ENCODE measurements at places on chromosomes 2 and 18. TPM values are rescaled to one million over a fixed set of nuclear protein-coding genes. Genes with fewer than 3 reads are reported as not detected.
A peak's percentile ranks its signal among the peaks of the same experiment; 100 is the strongest.

The ATP8B1 gene
- total RNA-seq: 136 TPM

The LONRF2 gene
- 0.54 TPM for total RNA-seq

The GAREM1 gene
- total RNA-seq: 2.3 TPM

The DHX57 gene
- total RNA-seq: 24.4 TPM

The ASAP2 gene
- 26.9 TPM for total RNA-seq

The DYNAP gene
- not detected for total RNA-seq

- peak; percentile 98 for DNase-seq
Observed at GRCh38 chr18:23719634-23720201, 30.5 kb downstream of the LAMA3 start.

GRCh38 chr2:214077727-214078126 is 333.1 kb upstream of the VWC2L start:
- DNase-seq: no peak

DNA sequence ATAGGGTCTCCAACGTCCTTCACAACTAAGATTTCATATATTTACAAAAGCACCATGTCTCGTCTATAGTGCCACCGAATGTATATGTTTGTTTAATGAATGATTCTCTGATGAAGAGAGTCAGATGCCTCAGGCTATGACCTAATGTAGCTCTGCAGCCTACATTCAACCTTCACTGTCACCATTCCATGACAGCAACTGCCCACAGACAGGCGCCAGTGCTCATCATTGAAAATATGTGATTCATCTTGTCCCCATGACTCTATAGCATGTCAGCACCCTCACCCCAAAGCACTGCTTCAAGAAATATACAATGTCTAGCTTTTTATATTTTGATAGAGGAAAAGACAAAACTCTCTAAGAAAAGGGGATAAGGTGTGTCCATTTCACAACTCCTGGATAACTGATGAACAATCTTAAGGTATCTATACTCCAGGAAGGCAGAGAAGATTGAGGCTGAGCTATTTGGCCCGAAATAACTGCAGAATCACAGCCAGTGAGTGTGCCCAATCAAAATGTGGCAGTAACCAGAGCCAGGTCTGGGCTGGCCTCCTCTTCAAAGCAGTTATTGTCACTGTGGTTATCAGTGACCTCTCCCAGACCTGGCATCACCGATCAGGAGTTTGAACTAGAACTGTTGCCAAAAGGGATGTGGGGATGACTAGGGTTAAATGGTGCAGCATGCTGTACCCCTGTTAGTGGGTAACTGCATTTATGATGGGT is 246.6 kb downstream of the SETBP1 start:
- no peak for DNase-seq

DNA sequence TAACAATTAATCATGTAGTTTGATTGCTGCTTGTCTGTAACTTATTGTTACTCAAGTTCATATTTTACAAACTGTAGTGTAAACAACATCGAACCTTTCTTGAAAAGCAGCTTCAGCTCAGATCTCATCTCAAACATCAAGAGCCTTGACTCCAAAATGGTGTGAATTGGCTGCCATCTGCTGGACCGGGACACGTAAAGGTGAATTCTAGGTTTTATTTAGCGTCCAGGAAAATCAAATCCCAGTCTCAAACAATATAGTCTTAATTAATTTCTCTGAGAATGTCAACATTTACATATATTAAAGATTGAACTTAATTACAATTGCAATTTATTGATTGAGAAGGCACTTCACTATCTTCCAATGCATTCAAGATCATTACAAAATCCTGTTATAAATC is 453.0 kb downstream of the GALR1 start:
- peak; percentile 2 for DNase-seq

DNA sequence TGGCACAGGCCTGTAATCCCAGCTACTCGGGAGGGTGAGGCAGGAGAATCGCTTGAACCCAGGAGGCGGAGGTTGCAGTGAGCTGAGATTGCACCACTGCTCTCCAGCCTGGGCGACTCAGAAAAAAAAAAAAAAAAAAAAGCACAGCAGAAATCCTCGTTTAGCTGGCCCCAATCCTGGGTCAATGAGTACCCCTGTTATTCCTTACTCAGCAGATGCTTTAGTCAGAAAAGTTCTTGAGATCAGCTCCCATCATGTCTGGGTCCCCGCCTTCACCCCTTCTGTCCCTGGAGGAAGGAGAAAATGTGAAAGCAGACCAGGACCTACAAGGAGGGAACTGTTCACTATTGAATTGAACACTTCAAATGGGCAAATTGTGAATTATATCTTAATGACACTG is 16.4 kb upstream of the KCNG3 start:
- no peak for DNase-seq

- DNase-seq: peak; percentile 60
Observed at GRCh38 chr2:61905372-61906185, at the start of gene COMMD1. Gene COMMD1 (plus strand): TSS chr2:61905674. CDS start chr2:61905679, 5 bp downstream.

DNA sequence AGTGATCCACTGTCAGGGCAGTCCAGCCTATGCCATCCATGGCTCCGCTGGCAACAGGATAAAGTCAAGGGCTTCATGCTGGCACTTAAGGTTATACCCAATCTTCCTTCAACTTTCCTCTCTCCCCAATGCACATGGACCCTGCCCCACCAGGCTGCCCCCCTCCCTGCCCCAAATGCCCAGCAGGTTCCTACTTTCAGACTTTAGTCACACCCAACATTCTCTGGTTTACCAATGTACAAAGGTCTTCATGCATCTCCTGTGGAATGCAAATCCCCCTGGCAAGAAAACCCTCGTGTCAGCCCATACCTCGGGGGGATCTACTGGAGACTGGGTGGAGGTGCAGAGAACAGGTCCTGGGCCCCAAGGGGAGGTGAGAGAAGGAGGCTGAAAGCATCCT is 59.3 kb downstream of the MCFD2 start:
- DNase-seq: no peak

DNA sequence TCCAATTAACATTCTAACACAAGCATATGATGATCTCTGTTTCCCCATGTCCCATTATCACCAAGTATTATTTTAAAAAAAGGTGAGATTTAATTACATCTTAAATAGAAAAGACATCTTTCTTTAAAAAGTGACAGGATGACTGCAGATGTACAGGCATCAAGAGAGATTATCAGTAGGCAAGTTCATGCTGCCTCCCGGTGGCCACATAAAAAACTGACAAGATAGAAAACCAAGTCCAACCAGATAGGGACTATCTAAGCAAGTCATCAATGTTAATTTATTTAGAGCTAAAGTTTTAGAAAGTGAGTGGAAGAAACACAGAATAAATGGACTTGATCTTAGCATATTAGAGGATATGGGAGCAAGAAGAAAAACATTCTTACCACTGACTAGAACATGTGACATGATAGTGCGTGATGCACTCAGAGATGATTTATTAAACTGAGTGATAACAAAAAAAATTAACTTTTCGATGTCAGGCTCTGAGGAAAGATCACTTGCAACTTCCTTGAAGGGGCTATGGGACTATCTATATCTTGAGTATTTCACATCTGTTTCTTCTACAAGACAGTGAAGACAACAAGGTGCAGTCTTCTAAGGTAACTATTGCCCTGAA is 5.4 kb upstream of the TDRD15 start:
- DNase-seq: peak; percentile 14

DNA sequence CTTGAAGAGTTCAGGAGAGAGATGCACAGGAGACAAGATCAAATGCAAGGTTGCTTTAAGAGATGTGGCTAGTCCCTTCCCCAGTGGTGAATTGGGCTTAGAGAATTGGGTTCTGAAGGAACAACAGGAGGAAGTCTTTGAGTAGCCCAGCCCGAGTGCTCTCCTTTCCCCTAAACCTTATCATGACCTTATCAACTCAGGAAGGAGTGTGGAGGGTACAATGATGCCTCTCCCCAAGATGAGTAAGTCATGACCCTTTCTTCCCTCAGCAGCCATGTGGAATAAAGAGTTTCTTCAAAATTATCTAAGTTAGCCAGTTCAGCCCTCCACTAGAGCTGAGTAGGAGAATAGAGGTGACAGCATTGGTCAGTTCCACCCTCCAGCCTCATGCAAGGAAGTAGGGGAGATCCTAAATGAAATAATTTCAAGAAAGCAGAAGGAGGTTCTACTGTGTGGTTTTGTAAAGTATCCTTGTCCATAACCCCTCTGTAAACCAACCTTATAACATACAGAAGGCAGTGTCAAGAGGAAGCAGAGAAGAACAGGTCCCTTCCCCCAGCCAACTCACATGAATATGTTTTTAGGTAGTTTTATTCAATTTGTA is 88.4 kb downstream of the ARHGAP15 start:
- DNase-seq: no peak

DNA sequence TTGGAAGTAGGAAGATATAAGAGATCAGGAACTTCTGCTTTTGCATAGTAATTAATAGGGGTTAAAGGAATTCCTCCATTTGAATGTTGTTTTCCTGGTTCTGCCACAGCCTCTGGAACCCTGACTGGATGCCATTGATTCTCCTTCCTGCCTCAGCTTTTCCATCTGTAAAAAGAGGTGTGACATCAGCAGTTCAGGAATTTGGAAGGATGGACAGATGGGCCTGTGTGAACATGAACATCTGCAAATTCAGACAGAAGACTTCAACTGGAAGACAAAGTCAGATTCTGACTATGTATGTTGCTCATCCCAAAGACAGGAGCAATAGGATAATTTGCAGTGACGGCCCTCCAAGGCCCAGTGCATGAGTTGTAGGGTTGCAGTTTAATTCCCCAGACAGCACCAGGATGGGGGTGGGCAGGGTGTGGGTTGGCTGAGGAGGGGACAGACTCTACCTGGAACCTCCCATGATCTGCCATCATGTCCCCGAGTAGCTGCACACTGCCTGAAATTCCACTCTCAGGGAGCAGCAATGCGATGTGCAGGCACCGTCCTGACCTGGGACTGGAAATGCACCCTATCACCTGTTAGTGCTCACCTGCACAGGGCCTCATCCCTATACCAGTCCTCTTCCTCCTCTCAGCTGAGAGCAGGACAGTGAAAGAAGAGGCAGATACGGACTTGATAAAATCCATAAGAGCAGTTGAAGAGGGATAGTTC is 98.9 kb upstream of the EPAS1 start:
- DNase-seq: peak; percentile 21

- no peak for DNase-seq
Observed at GRCh38 chr2:186382932-186383331, 103.1 kb upstream of the ZC3H15 start.

GRCh38 chr2:4144731-4145130 is 441.4 kb downstream of the DCDC2C start:
- DNase-seq: no peak

GRCh38 chr2:152694161-152694661 is 23.1 kb downstream of the PRPF40A start:
- peak; percentile 82 for DNase-seq

GRCh38 chr2:25362434-25363145 is 20.9 kb upstream of the DNMT3A start:
- no peak for DNase-seq

Data from IMR-90 (cell line).